Activated gamma-delta T cell treated with anti-CD3 and anti-CD28 coated beads, Interleukin-2, amount 50 U/mL, for 16 hours (primary cell): ENCODE measurements at places on chromosomes 2 and 18.

DNA sequence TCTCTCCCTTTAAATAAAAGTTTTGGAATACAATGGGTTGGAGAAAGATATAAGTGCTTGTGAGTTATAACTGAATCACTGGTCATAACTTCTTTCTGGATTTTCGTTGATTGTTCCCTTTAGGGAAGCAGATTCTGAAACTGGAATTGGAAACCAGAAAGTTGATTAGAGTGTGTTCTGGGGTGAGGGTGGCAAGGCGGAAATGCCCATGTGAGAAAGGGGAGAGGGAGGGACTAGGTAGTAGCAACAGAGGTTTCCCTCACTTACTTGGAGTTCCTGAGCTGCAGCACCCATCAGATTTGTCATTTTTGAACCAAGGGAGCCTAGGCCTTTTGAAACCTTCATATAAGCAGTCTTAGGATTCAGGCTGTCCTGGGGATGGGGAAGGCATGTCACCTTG, 453.4 kb downstream of the KCNJ3 start:
- no peak for DNase-seq

DNA sequence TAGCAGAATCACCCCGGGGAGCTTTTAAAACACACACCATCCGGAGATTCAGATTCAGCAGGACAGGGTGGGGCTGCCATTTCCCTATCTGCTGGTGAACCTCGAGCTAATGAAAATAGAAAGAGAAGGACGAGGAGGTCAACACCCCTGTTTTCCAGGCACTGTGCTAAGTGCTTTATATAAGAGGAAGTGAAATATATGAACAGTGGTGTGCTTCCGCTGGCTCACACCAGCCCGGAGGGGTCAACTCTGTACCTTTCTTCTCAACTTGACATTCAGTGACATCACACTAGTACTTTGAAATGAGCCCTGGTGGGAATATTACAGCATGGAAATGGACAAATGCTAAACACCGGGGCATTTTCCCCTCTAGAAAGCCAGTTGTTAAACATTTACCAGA, 108.3 kb upstream of the LTBP1 start:
- no peak for DNase-seq

- no peak for DNase-seq
Observed at GRCh38 chr18:41323044-41323443, 632.0 kb upstream of the PIK3C3 start.

DNA sequence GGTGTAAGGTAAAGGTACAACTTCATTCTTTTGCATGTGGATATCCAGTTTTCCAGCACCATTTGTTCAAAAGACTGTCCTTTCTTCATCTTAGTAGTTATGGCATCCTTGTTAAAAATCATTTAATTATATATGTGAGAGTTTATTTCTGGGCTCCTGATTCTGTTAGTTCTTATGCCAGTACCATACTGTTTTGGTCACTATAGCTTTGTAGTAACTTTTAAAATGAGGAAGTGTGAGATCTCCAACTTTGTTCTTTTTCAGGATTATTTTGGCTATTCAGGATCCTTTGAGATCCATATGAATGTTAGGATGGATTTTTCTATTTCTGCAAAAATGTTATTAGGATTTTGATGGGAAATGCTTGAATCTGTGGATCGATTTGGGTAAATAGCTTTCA, 16.8 kb downstream of the ACTR3 start:
- no peak for DNase-seq

DNA sequence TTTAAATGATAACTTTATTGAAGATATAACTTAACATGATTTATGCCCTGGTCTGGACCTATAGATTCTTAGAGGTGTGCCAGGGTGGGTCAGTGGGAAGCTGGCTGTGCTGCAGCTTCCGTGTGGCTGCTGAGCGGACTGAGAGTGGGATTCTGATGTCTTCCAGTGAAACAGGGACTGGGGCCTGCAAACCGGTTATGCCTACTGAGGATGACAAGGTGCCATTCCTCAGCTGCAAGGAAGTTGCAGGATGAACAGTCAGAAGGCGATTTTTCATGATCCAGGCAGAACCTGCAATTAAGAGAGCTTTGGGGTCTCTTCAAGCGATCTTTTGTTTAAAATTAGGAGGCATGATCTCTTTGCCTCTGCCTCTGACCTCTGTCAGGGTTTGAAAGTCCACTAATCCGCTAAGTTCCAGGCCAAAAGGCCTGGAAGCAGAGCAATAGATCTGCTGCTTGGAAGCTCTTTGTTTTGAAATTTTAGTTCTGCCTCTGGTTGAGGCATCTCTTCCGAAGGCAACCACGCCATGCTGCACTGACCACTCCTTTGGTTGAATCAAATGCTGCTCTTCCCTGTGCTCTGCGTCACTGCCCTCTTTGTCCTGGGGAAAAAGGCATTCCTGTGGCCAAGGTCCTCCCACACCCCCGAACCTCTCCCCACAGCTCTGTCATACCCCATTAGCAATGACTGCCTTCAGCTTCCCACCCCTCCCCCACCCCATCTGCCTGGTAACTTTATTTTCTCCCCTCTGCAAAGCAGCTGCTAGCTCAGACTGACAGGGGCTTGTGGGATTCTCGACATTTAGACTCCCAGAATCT, 2.0 kb downstream of the TMEM169 start:
- no peak for DNase-seq
